ENCODE measurements at places on chromosomes 6 and 20. TPM values are rescaled to one million over a fixed set of nuclear protein-coding genes. Genes with fewer than 3 reads are reported as not detected.

IL17A gene
- not detected for polyA plus RNA-seq

ADGB gene
- not detected for polyA plus RNA-seq

ANGPT4 gene
- not detected for polyA plus RNA-seq

MYLK2 gene
- polyA plus RNA-seq = 0.19 TPM

TRDN gene
- not detected for polyA plus RNA-seq

GRCh38 chr6:24788031-24788665 lies 10.6 kb downstream of the ARMH2 start:
- DNase-seq = peak; percentile 81

DNA sequence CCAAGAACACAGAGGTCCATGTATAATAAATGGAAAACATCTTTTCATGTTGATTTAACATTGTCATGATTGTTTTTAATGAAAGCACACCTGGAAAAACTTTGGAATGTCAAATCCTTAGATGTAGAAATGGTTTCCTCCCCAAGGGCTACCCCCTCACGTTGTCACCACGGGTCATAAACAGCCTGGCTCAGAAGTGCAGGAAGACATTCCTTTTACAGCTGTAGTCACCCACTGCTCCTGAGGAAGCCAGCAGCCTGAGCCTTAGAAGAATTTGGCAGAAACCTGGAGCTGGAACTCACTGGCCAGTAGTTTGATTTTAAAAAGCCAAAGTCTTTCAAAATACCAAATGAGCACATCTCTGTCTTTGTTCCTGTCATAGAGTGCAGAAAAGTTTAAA lies 23.7 kb downstream of the ADGRF5 start:
- DNase-seq = no peak

DNA sequence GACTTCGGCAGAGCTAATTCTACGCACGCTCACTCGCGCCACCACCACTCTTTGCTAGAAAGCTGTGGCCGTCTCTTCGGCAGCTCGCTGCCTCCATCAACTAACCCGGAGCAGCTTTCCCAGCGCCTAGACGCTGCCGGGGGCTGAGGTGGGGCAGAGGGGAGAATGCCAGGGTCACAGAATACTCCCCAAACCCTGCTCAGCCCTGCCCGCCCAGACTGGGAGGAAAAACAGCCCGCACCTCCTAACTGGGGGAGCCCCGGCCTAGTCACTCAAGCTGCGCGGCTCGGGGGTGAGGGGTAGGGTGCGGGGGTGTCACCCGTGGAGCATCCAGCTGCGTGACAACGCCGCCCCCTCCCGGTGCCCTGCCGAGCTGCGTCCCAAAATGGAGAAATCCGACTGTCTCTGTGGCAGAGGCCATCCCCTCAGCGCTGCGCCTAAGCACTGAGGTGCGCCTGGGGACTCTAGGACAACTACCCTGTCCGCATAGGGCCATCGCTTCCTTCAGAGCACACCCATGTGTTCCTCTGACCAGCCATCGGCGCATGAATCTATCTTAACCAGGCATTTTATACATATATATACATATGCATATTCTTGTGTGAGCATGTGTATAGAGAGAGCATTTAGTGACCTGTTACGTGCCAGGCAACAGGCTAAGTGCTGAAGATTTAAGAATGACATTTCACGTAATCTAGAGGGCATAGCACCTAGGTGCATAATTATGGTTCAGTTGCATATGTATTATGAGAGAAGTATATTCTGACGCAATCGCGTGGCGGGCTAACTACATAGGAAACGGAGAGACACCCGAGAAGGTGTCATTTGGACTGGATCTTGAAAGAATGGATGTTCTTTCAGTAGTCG lies 1.5 kb upstream of the TENT5A start:
- DNase-seq = peak; percentile 59
